Activated CD4-positive, alpha-beta T cell treated with anti-CD3 and anti-CD28 coated beads, Interleukin-2, Interleukin-4, amounts not matched to agents 100 ng/mL and 50 ng/mL, durations not matched to agents 16 hours and 8 hours (primary cell): ENCODE measurements at places on chromosomes 7 and 10.

DNA sequence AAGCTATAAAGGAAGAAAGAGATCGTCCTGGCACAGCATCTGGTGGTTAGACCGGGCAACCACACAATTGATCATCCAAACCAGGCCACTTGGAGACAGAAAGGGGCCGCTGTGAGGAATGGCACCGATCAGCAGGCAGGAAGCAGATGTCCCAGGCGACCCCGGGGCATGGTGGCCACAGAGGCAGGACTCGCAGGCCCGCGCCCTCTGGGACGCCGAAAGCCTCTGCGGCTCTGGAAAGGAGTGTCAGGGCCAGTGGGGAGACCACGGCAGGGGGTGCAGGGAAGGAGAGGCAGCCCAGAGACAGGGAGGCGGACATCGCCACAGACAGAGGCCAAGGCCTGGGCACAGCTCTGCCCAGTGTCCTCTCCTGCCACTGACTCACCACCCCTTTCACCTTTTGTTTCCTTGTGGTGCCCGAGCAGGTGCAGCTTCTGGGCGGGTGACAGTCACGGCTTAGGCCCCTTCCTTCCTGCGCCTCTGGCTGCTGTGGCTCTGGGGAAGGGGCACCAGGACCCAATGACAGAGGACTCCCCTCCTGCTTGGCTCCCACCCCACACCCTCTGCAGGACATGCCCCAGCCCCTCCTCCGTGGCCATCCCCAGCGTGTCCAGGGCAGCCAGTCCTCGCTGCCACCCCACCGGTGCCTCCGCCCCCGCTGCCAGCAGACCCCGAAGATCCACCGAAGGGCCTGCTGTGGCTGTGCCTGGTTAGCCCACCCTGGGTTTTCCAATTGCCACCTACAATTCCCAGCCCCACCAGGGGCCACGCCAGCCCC lies 10.9 kb downstream of the STK32C start:
- no peak for DNase-seq

GRCh38 chr10:80464557-80465450 lies 10.7 kb downstream of the TSPAN14 start:
- no peak for DNase-seq

GRCh38 chr7:22371878-22372277 lies 14.9 kb upstream of the RAPGEF5 start:
- no peak for DNase-seq

DNA sequence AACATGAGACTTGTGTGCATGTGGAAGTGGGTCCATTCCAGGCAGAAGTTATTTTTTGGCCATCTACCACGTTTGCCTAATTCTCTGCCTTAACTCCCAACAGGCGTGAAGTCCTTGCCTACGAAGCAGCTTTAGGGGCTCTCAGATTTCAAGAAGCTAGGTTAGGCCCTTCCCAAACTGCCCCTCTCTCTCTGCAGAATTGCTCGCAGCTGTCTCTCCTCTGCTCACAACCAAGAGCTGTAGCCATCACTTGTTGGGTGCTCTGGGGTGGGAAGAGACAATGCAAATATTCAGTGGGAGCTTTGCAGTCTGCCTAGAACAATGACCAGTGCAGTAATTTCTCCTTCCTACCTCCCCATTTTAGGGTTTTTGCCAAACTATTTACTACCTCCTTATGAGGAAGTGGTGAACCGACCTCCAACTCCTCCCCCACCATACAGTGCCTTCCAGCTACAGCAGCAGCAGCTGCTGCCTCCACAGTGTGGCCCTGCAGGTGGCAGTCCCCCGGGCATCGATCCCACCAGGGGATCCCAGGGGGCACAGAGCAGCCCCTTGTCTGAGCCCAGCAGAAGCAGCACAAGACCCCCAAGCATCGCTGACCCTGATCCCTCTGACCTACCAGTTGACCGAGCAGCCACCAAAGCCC lies 24.9 kb downstream of the CYP17A1 start:
- no peak for DNase-seq

DNA sequence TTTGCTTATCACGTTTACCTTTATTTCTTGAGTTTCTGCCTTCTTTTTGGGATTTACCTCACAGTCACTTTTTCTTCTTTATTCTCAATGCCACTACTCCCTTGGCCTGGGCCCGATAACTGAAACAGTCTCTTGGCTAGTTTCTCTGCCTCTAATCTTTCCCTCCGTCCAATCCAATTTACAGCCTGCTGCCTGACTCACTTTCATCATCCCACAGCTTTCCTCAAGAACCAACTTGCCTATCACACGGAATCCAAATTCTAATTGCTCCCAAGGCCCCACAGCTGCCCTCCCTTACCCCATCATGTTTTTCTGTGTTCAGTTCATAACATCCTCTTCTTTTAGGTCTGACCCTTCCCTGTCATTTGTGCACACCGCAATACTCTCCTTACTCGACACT lies 121.4 kb downstream of the HIPK2 start:
- DNase-seq: no peak

GRCh38 chr7:130277763-130278643 lies 11.3 kb downstream of the CPA2 start:
- no peak for DNase-seq

- no peak for DNase-seq
Observed at GRCh38 chr10:58431903-58432302, 46.7 kb downstream of the TFAM start.

GRCh38 chr10:61487506-61487905 lies 34.3 kb upstream of the TMEM26 start:
- DNase-seq: no peak

GRCh38 chr7:104126411-104126841 lies 81.4 kb downstream of the ORC5 start:
- no peak for DNase-seq

GRCh38 chr7:1940863-1941262 lies 270.8 kb downstream of the ELFN1 start:
- DNase-seq: no peak

GRCh38 chr10:11357439-11357838 lies 254.0 kb downstream of the USP6NL start:
- DNase-seq: no peak

DNA sequence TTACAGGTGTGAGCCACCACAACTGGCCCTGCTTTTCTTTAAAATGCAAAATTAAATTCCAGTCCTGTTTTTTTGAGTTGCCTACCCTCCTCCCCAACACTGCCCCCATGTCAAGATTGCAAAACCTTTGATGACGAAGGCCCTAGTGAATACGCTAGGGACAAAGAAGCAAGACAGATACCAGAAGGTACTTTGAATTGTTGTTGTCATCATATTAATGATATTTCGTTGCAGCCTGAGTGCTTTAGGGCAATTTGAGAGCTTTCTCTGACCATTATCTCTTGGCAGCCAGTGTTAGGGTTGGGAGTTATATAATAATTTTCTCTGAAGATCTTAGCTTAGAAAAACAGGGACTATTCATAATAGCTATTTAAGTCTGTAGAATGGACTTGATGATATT lies 7.1 kb downstream of the CCSER2 start:
- no peak for DNase-seq

DNA sequence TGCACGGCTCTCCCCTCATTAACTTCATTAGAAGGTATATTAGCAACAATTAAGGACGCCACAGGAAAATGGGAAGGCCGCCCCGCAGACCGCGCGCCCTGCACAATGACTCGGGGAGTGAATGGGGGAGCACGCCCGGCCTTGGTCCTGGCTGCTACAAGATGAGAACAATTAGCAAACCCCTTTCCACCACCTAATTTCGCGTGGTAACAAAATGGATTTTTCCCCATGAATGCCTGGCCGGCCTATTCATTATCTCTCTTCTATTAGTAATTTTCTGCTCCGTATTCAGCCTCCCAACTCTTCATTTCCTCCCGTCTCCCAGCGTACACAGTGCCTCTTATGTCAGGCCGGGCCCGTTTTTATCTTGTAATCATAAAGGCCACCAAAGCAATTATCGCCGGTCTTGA lies 346.9 kb downstream of the DNAJB6 start:
- DNase-seq: no peak

GRCh38 chr7:41928166-41928565 lies 225.3 kb upstream of the INHBA start:
- DNase-seq: no peak

DNA sequence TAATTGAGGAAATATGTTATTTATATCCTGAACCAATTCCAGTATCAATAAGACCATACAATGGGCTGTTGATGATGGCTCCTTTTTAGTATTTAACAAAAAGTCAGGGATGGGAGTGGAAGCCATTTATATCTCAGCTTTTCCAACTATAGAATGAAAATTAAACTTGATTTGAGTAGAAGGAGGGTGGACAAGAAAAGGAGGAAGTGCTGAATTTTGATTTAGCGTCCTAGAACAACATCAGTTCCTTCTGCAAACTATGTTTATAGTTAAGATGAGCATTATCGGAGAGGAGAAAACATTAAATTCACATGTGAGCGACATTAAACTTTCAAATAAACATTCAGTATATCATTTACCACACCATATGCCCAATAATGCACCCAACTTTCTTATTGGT lies 149.3 kb upstream of the YAE1 start:
- DNase-seq: no peak

- no peak for DNase-seq
Observed at GRCh38 chr10:22589851-22590514, 124.4 kb downstream of the PIP4K2A start.

DNA sequence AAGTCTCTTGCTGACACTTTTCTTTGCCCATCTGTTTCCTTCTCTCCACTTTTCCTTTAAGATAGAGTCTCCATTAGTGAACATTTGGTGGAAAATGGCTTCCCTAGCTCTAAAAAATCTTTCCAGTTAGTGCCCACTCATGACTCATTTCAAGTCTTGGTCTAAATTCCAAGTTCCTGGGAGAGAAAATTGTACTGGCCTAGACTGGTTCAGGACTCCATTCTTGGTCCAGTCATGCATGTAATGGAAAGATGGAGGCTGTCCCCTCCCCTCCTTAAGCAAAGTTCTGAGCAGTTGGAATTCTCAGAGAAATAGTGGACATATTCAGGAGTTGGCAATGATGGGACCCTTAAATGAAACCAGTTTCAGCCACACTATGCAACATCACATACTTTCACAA lies 3.8 kb upstream of the ALDH18A1 start:
- DNase-seq: no peak

DNA sequence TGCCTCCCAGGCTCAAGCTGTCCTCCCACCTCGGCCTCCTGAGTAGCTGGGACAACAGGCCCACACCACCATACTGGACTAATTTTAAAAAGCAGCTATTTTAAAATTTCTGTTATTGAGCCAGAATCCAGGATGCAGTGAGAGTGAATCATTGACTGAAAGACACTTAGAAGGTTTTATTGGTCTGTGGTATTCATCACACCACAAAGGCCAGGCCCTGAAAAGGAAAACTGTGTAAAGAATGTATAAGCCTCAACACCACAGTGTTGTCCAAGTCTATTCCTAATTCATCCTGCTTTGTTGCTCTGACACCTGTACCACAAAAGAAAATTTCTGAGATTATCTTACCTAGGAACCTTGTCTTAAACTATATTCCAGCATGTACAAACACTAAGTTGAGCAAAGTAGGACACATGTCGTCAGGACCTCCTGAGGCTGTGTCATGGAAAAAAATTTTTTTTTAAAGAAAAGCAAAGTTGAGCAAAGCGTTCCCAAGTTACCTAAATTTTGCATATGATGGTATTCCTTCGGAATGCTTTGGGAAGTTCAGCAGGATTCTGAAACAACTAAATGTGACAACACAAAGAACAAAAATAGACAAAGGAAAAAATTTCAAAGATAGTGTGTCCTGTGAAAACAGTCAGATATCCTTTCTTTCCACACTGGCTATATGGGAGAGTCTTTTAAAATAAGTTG lies 129.6 kb upstream of the MKLN1 start:
- DNase-seq: no peak

- no peak for DNase-seq
Observed at GRCh38 chr7:81510122-81510521, 259.7 kb downstream of the HGF start.

- no peak for DNase-seq
Observed at GRCh38 chr10:23604613-23605012, 165.7 kb downstream of the OTUD1 start.

DNA sequence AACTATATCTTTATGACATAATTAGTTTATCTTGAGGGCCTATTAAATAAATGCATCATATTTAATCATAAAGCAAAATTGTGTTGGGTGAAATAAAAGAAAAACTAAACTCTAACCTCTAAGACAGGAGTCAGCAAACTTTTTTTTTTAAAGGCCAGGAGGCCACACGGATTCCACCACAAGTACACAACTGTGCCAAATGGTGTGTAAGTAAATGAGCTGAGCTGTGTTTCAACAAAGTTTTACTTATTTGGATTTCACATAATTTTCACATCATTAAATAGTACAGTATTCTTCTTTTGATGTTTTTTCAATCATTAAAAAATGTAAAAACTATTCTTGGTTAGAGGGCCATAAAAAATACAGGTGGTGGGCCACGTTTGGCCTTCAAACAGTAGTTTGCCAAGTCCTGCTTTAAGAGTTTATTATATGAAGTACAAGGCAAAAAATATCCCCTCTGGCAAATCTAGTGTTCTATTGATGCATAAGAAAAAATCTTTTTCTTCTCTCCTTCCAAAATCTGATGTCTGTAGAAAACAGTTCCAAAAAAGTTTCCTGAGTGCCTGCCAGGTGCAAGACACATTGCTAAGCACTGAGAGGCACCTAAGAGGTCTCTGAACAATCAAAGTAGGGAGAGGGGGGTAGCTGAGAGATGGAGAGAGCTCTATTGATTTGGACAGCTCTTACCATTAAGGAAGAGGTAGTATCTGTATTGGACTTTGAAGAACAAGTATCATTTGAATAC lies 26.5 kb upstream of the SPOCK2 start:
- DNase-seq: no peak

GRCh38 chr7:44315301-44315903 lies 10.0 kb downstream of the CAMK2B start:
- DNase-seq: no peak

- no peak for DNase-seq
Observed at GRCh38 chr10:124680675-124681074, 63.5 kb downstream of the FAM53B start.

GRCh38 chr7:102081244-102081627 lies 205.4 kb upstream of the SH2B2 start:
- DNase-seq: no peak

- DNase-seq: no peak
Observed at GRCh38 chr7:77458786-77459185, 42.6 kb upstream of the GSAP start.

DNA sequence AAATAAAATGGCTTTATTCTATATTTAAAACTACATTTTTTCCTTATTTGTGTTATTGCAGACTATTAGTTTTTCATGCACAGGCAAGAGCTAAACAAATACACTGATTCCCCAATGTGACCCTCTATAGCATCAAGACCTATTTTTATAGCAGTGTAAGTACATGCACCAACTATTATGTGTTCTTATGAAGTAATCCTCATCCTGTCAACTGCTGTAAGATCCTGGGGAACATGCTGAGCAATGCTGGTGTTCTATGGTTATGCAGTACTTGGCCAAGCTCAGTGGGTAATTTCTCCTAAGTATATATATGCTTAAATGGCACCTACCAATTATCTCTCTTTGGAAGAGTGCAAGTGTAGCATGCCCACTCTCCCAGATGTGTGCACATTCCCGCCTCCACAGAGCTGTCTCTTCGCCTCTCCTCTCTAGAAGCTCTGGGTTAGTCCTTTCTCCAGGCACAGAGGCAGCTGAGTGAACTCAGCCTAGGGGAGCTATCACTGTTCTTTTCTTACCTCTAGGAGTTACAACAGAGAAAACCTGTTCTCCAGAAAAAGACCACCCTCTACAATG lies 428.8 kb downstream of the KCNMA1 start:
- no peak for DNase-seq

- no peak for DNase-seq
Observed at GRCh38 chr7:22935269-22935668, 78.7 kb downstream of the HYCC1 start.
